ENCODE measurements at places on chromosomes 2 and 18.

DNA sequence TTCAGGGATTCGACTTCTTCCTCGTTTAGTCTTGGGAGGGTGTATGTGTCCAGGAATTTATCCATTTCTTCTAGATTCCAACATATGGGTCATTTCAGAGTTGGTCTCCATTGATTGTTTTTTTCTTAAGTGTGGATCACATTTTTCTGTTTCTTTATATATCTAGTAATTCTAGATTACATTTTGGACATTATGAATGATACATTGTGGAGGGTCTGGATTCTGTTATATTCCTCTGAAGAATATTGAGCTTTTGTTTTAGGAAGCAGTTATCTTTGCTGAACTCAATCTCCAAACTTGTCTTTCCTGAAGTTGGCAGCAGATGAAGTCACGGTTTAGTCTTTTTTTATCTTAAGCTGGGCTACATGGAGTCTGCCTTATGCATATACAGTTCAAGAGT lies 9.3 kb downstream of the FAM228B start:
- DNase-seq, result no peak

GRCh38 chr18:7789856-7790552 lies 222.9 kb downstream of the PTPRM start:
- DNase-seq, result peak; percentile 21

DNA sequence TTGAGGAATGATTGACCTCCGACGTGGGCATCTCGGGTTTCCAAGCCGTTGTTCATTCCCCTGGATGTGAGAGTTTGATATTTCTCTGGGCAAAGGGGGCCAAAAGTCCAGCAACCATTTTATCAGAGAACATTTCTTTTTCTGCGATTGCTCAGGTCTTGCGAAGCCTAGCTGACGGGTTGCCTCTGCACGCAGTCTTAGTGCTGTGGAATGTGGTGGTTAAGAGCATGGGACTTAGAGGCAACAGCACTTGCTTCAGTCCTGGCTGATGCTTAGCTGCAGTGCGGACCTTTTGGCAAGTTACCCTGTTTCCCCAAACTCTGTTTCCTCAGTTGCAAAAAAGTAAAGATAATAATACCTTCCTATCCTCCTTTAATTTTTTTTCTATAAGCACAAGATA lies 45.0 kb downstream of the FAP start:
- DNase-seq, result no peak

DNA sequence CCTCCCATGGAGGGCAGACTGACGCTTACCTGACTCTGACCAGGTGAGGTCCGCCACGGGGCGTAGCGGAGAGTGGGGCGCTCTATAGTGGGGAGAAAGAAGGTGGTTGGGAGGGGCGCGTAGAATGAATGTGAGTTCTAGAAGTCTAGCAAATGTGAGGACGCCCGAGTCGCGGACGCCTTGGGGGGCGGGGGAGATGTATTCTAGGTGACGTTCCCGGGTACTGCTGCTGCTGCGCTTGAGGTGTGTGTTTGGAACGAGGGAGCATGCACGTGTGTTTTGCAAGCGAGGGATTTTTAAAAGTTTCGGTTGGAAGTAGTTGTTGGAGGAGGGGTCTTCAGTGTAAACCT lies 758 bp downstream of the RIF1 start:
- DNase-seq, result no peak

- DNase-seq, result no peak
Observed at GRCh38 chr2:172976116-172976515, 99.5 kb upstream of the MAP3K20 start.

DNA sequence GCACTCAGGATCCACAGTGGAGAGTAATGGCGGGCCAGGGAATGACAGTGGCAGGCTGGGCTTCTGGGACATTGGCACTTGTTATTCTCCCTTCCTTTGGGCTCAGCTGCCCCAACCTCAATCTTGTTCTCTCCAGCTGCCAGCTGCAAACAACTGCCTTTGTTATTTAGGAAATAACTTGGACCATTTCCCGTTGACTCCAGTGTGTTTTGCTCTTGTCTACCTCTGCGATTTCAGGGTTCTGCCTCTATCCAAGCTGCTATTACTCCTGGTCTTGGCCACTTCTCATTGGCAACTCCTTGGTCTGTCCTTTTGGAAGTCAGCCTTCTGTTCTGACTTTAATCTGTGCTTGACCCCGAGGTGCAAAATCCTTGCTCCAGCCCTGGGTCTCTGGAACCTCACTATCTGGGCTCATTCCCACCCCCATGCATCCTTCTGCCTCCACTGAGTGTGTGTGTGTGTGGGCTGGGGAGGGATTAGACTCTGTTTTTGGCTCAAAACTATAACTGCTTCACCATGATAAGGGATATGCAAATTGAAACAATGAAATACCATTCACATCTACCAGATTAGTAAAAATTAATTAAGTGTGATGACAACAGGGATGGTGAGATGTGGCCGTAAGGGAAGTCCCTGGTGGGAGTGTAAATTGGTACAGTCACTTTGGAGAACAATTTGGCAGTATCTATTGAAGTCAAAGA lies 134.1 kb upstream of the CXCR4 start:
- DNase-seq, result no peak

- no peak for DNase-seq
Observed at GRCh38 chr2:235728800-235729556, 235.1 kb downstream of the AGAP1 start.

DNA sequence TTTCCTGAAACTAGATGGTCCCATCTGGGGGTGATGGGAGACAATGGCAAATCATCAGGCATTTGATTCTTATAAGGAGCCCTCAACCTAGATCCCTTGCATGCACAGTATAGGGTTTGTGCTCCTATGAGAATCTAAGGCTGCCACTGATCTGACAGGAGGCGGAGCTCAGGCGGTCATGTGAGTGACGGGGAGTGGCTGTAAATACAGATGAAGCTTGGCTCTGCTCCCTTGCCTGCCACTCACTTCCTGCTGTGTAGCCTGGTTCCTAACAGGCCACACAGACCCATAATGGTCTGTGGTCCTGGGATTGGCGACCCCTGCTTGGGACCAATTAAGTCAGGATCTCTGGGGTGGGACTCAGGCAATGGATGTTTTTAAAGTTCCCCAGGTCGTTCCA lies 293.4 kb downstream of the ZNF521 start:
- no peak for DNase-seq

- peak; percentile 56 for DNase-seq
Observed at GRCh38 chr2:46364797-46365457, 67.7 kb downstream of the EPAS1 start.

DNA sequence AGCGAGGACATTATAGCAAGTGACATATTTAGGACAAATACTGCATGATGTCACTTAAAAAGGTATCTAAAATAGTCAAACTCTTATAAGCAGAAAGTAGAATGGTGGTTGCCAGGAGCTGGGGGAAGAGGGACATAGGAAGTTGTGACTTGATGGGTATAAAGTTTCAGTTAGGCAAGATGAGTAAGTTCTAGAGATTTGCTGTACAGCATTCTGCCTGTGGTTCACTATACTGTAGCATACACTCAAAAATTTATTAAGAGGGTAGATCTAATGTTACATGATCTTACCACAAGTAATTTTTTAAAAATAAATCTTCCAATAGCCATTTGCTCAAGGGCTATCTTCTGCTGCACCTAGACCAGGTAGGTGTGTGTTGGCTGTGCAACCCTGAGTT lies 78.1 kb upstream of the NPAS2 start:
- no peak for DNase-seq

GRCh38 chr2:68435615-68436014 lies 31.5 kb downstream of the FBXO48 start:
- DNase-seq, result no peak

DNA sequence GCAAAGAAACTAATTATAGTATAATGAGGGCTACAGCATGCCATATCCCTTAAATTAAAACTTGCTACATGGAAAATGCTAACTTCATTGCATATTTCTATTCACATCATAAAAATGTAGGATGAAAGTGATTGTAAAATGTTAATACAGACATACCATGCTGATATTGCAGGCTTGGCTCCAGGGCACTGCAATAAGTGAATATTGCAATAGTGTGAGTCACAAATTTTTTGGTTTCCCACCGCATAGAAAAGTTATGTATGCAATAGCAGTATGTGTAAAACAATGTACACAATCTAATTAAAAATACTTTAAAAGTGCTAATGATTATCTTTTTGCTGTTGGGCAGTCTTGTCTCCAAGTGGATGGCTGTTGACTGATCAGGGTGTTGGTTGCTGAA lies 162.1 kb downstream of the CD8B2 start:
- no peak for DNase-seq

GRCh38 chr2:177078416-177078815 lies 134.2 kb upstream of the HNRNPA3 start:
- peak; percentile 58 for DNase-seq

DNA sequence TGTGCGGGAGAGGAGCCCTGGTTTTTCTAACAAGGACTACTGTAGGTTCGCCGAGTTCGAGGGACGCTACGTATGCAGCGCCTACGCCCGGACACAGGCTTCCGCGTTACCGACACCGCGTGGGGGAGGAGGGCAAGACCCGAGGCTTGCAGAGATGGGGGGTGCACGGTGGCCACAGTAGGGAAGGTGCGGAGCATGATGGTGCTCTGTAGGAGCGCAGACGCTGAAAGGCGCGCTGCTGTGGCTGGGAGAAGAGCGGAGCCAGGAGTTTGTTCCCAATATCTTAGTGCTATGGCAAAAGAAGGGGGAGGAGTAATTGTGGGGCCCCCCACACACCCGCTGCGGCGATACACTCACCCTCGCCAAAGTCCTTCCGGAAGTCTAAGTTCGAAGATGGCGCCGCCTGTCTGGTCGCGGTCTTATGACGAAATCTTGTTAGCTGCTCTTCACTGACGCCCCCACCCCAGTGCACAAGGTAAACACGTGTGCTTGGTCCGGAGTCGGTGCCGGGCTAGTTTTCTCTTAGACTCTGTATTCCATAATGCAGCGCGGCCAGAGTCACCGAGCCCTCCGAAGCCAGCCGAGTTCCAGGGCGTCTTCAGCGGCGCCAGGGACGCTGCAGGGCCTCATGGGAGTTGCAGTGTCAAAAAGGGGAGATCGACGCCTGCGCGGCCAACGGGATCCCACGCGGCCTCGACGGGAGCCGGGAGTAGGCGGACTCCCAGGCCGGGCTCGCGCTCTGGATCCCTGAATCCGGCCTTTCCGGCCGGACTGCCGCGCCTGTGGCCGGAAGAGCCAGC lies at the start of gene GTF3C2:
Gene GTF3C2 (minus strand): TSS at position 383 of the 800 bp plus-strand sequence. CDS start 13,210 bp downstream, outside the sequence.
- DNase-seq, result peak; percentile 97

DNA sequence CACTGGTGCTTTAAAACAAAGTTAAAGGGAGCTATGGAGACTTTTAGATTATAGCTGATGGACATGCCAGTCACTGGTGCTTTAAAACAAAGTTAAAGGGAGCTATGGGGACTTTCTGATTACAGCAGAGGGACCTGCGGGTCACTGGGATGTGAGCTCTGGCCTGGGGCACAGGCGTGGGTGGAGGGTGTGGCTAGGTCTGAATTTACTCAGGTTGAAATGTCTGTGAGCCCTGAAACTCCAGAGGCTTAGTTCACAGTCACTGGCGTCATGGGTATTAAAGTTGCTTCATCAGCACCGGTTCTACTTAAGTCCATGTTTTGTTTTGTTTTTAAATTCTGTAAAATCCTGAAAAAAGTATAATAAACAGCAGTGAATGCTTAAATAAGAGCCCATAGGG lies 49.0 kb upstream of the TMEM18 start:
- no peak for DNase-seq

DNA sequence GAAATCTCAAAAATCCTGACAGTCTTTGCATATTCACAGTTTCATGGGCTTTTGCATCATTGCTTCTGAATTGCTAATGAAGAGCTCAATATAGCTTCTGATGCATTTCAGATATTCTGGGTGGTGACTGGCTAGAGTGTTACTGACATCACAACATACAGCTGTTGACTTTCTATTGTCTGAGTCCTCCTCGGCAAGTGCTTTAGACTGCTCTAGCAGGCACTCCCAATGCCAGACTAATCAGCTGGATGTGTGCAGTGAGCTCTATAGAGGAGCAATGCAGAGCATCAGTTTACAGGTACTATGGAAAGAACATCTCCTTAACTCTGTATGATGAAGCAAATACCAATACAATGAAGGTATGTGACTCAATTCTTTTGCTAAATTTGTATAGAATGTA lies 54.9 kb downstream of the R3HDM1 start:
- no peak for DNase-seq

DNA sequence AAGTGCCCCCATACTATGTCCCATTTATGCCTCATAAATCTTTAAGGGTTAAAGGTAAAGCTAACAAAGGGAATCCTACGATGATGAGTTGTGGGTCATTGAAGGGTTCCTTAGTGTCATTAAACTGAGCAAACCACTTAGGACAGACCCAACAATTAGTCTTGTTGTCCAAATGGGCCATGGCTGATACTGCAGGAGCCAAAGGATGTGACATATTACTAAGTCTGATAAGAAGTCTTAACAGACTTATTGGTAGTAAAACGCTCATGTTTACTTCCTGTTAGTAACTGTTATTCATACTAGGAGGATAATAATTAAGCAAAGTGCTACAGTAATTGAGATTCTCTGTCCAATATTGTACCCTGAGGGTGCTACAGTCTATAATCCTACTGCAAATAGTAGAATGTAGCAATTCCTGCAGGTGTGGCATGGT lies 96.8 kb downstream of the PTPN4 start:
- no peak for DNase-seq
